ENCODE measurements at places on chromosomes 3 and 15.

- no peak for DNase-seq
These were observed 40.7 kb upstream of the TBC1D21 start for GRCh38 chr15:73832657-73833056.

DNA sequence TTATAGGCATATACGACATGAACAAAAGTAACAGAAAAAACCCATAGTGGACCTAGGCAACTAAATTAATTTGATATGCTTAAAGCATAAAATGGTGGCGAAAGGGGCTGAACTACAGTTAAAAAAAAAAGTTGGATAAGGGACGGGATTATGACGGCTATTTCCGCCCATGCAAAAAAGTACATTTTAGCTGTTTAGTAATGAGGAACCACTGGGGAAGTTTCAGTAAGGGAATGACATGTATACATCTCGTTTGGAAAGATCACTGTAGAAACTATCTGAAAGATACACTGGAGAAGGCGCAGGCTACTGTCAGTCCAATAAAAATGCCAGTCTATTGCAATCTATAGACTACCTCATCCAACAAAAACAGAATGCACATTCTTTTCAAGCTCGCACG is 65.6 kb downstream of the ZNF148 start:
- DNase-seq, result no peak

DNA sequence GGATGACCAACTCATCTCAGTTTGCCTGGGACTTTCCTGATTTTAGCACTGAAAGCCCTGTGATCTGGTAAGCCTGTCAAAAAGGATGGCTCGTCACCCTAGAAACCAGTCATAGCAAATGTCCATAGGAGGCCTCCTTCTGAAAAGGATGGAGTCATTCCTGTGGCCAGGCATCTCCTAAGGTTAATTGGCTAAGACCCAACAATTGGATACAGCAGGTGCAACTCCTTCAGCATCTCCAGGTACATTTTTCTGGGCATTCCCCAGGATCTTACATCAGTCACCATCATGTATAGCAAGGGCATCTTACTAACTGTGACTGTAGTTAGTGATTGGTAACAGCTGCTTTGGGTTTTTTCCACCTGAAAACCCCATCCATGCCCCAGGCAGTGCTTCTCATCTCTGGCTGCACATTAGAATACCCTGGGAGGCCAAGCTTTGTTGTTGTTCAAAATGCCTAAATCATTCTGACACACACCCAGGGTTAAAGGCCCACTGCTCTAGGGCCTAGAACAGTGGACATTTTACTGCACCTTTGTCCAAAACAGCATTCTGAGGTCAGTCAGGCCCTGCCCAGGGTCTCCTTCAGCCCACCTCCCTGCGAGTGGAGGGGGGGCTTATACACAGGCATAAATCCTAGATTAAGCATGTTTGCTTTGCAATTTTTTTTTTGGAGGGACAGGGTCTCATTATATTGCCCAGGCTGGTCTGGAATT is 28.3 kb upstream of the GALNT15 start:
- DNase-seq, result no peak

GRCh38 chr3:157785102-157785826 is 282.0 kb upstream of the VEPH1 start:
- no peak for DNase-seq

DNA sequence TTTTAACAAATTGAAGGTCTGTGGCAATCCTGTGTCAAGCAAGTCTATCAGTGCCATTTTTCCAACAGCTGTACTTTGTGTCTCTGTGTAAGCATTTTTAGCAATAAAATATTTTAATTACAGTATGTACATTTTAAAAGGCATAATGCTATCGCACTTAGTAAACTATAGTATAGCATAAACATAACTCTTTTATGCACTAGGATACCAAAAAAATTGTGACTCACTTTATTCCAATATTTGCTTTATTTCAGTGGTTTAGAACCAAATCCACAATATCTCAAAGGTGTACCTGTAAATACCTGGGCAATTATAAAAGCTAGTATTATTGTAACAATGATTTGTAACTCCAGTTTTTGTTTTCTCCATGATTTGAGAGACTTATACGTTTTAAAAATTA is 46.5 kb downstream of the FRMD5 start:
- no peak for DNase-seq

DNA sequence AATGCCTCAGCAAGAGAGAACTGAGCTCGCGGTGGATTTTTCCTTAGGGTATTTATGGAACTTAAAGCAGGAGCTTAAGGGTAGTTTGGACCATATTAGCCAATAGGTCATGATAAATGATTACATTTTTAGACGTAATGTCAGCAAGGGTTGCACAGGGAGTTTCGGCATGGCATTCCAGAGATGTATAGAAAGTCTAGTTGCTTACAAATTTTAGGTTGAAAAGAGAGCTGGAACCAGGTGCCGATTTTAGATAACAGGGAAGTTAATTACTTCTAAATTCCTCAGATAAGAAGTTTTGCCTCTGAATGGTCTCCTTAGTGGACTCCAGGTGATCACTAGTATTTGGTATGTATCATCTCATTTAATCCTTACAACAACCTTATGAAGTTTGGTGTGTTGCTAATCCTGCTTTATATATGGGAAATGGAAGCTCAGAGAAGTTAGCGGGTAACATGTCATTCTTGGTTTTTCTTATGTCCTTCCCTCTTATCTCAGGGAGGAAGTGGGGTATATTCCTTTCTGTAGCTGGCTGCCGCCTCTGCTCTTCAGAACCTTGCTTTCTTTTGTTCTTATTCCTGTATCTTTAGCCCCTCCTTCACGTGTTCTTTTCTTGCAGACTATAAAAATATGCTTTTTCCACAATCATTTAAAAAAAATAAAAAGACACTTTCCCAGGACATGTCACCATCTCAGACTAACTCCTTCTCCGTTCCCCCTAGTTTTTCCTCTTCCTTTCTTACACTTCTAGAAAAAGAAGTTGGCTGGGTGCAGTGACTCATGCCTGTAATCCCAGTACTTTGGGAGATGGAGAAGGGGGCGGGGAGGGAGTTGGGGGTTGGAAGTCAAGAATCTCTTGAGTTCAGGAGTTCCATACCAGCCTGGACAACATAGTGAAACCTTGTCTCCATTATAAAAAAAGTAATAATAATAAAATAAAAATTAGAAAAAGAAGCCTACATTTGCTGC is 25.7 kb downstream of the IQGAP1 start:
- DNase-seq, result no peak

GRCh38 chr15:71114066-71114680 is 1.1 kb upstream of the THSD4 start:
- DNase-seq, result no peak

DNA sequence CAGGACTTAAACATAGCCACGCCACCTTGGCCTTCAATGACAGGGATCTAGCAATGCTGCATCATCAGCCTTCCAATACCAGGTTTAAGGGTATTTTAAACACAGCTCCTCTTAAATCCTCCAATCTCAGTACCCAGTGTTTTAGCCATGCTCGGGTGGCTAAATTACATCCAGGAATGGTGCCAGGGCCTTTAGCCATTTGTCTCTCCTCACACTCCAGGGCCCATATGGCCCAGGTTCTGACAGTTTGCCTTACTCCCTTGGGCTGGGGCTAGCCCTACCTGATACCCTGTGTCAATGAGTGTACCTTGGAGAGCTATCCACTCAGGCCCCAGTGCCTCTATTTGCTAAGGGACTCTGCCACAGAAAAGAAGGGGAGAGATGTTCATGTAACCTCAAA is 29.4 kb downstream of the ZNF589 start:
- no peak for DNase-seq

- no peak for DNase-seq
These were observed 525.2 kb downstream of the CADM2 start for GRCh38 chr3:85483986-85484385.

Data from activated CD4-positive, alpha-beta T cell treated with anti-CD3 and anti-CD28 coated beads, Interleukin-2, amount 50 U/mL, for 1 hour (primary cell).